ENCODE measurements at places on chromosomes 6 and 20.

DNA sequence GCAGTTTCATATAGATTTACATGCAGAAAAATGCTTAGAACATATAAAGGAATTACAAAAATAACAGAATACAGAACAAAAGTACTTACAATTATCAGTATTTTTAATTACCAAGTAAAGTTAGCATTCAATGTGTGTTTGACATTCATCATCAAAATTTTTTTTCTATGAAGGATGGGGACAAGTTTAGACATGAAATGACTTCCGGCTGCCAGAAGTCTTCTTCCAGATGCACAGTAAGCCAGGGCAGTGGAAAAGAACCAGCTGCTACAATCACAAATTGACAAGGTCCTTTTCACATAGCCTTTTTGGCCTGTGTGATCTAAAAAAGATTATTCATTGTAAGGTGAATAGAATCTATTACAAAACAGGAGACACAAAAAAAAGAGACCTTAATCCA is 73.8 kb downstream of the HUS1B start:
- no peak for DNase-seq

- no peak for DNase-seq
Measured at GRCh38 chr6:121216928-121217327, 117.4 kb downstream of the TBC1D32 start.

DNA sequence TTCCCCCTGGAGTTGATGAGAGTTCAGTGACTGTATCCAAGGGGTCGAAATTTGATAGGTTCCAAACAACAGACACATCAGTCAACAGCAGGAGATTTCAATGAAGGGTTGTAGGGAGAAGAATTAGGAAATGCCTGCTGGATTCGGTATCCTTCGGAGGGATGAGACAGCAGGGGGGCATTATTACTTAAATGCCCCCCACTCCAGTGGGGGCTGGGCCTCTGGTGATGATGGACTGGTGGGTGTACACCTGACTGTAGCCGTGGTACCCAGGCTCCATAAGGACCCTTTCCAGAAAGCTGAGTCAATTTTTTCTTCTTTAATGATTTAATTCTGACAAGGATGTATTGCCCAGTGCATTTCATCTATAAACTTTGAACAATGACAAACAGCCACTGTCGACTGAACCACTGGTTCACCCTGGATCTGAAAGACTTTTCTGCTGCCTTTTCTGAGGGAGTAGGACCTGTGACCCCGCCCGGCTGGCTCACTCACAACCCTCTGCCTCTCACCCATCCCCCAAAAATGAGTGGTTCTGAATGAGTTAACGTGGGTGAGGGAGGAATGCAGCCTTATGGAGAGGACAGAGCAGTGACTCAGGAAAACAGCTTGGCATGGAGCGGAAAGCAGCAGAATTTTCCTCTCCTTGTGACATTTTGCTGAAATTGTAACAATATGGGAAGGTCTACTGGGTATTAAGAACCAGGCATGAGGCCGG is 41.0 kb downstream of the ZMYND8 start:
- no peak for DNase-seq

GRCh38 chr6:112665114-112665513 is 318.0 kb downstream of the RFPL4B start:
- DNase-seq: no peak

DNA sequence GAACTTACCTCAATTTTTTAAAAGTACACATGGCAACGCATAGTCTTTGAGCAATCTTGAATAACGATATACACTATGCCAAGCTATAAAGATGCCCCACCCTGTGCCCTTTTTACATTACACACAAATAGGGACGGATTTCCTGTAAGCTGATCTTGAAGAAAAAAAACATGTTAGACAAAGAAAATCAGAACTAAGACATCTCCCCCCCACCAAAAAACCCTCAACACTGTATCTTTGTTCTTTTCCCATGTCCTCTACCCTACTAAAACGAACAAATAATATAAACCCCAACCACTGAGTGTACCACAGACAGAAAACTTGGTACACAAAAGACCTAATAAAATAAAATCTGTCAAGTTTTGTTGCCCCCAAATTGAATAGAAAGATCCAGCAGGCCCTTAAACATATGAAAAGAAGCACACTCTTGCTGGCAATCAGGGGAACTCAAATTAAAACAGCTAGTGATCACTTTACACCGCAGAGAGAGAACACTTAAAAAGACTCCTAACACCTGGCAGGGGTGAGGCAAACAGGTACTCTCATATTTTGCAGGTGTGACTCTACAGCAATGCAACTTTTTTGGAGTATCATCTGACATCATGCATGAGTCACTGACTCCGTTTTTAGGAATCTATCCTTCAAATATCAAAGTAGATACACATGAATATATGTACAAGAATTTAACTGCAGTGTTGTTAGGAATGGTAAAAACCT is 29.6 kb downstream of the BACH2 start:
- no peak for DNase-seq

DNA sequence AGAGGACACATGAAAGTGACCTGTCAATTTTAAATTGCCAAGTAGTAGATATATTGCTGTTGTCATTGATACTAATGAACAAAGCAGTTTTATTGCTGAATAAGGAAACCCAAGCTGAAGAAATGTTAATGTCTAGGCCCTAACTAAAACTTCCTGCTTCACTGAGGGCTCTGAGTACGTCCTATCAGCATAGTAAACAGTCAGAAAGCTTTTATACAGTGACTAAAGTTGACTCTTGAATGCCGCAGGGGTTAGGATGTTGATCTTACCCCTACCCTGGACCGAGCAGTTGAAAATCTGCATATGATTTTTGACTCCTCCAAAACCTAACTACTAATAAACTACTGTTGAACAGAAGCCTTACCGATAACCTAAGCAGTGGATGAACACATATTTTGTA is 149.0 kb downstream of the HIVEP2 start:
- DNase-seq: no peak

- DNase-seq: no peak
Measured at GRCh38 chr6:25774120-25774715, 19.7 kb downstream of the SLC17A4 start.

DNA sequence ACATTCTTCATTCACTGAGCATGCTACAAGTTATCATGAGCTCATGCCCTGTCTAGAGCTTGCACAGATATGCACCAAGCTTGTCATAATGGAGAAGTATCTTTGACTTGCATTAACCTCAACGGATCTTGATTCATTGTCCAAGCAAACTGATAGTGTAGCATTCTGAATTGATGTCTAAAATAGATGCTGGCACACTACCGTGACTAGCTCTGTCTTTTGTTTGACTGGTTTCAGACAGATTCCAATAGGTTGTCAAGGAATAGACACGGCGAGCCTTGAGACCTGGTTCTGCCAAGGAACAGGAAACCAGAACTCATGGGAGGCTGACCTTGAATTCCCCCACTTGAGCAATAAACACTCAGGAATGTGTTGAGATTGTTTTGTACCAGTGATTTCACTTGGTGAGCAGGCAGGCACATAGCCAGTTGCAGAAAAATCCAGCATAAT is 1153.1 kb upstream of the GJE1 start:
- no peak for DNase-seq

- DNase-seq: no peak
Measured at GRCh38 chr6:22025468-22026163, 271.2 kb downstream of the PRL start.

DNA sequence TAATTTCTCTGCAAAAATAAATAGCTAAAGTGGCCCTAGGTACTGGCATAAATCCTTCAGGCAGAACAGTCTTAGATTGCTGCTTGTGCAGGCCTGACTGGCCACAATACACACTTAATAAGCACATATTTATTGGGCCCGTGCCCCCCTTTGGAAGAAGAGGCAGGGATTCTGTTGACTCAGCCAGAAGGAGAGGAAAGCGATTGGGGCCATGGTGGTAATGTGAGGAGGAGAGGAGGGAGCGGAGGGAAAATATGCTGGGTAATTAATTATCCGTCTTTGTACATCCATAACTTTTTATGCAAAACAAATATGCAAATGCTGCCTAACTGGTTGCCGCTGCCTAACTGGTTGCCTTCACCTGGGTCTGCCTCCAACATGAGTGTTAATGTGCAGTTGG is 36.2 kb downstream of the CD40 start:
- DNase-seq: no peak

GRCh38 chr20:58071298-58071697 is 157.2 kb downstream of the ANKRD60 start:
- no peak for DNase-seq

- no peak for DNase-seq
Measured at GRCh38 chr20:37558779-37559178, 31.1 kb upstream of the BLCAP start.

DNA sequence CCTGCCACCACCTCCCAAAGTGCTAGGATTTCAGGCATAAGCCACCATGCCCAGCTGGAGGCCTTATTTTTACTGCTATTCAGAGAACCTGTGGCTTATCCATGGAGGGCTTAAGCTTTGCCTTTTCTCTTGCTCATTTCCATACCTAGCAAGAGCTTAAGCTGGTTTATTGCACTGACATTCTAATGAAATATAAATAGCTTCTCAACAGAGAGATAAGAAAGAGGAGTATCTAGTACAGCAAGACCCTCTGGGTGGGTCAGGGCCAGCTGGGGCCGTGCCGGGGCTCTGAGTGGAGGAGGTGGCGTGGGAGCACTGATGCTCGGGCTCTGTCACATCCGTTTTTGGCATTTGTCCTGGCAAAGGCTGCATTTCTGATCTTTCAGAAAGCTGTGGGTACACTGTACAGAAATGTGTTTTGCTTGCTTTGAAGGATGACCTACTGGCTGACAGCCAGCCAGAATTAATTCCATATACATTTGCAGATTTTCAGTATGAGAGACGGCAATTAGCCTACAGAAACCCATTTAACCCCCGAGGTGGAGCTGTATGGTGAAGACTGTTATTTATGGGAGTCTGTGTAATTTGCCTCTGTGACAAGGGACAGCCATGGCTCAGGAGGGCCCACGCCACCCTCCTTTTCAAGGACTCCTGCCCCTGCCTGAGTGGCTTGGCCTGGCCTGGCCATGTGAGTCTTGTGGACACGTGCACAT is 181.6 kb upstream of the AKAP12 start:
- no peak for DNase-seq

GRCh38 chr6:40344566-40345167 is 242.5 kb downstream of the LRFN2 start:
- DNase-seq: no peak

DNA sequence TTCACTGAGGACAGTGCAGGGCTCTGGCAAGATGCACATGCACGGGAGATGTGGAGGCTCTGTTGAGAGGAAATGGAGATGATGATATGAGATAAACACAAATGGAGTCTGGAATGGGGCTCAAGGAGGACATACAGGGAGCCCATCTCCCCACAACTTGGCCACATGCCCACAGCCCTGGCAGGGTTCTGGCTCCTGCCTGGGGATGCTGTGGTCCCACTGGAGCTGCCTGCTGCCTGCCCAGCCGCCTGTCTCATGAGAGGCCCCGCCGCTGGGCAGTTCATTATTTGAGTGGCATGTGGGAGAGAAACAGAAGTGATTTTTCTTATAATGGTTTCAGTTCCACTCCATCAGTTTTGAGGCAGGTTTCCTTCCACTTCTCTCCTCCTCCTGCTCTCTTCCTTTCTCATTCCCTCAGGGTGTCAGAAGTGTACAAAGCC is 133.6 kb upstream of the TRAF3IP2 start:
- no peak for DNase-seq

DNA sequence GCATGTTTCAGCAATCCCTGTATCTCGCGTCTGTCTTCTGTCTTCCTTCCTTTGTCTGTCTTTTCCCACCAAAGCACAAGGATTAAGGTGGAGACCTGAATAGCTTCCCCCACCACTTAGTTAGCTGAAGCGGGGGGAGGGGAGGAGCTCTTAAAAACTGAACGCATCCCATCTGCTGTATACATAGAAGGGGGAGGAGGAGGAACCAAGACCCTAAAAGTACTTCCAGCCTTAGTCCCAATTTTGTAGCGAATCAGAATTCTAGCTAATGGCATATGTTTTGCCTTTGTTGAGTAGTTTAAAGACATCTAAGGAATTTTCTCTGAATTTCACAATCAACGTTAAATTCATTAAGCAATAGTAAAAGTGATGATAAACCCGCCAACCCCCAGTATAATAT is 47.9 kb downstream of the GNAS start:
- no peak for DNase-seq

DNA sequence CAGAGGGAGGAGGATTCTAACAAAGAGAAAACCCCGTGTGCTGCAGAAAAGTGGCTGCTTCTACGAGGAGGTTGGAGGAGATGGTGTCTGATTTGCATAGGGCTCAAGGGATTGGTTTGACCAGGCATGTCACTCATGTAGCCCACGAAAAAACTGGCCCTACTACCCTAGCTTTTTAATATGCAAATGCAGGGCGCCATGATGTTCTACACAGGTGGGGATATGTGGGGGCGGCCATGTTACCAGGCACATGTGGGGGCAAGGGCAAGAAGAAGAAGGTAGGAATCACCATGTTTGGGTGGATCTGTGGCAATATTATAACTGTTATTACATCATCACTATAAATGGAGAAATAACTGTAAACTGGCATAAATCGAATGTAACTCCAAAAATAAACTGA is 9.9 kb downstream of the KIAA1755 start:
- DNase-seq: no peak

DNA sequence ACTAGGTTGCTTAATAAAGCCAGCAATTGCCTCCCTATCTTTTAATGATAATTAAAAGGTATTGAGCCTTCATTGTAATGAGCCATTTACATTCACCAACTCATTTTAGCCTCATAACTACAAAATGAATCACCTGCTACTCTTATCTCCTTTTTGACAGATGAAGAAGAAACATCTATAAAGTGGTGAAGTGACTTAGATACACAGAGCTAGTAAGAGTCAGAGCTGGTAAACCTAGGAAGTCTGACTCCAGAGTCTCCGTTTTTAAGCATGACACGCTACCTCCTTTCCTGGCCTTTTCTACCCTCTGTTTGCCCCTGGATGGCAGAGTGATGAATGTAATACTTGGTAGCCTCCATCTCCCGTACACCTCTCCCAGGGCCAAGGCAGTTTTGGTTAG is 93.5 kb downstream of the SPTLC3 start:
- DNase-seq: no peak

DNA sequence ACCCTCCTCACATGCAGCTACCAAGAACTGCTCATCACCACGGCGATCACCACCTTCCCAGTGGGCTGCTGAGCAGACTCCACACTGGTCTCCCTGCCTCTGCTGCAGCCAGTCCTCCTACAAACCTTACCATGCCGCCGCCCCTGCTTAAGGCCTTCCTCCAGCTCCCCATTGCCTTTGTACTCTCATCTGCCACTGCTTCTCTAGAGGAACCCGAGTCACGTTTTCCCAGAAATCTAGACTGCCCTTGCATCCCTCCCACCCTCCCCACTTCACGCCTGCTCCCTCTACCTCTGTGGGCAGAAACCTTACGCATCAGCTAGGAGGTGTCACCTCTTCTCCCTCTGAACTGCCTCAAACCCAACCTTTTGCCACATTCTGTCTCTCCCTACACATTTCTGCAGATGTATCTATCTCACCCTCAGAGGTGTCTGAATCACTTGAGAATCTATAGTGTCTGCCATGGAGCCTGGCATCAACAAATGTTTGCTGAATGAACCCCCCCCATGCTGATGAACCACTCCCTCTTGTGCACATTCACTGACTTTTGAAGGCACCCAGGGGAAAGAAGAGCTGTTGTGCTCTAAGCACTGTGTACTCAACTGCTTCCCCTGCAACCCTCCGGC is 4.3 kb downstream of the E2F1 start:
- DNase-seq: no peak

GRCh38 chr20:48752963-48753362 is 74.8 kb downstream of the PREX1 start:
- no peak for DNase-seq
